ENCODE measurements at places on chromosomes 3 and 15.

DNA sequence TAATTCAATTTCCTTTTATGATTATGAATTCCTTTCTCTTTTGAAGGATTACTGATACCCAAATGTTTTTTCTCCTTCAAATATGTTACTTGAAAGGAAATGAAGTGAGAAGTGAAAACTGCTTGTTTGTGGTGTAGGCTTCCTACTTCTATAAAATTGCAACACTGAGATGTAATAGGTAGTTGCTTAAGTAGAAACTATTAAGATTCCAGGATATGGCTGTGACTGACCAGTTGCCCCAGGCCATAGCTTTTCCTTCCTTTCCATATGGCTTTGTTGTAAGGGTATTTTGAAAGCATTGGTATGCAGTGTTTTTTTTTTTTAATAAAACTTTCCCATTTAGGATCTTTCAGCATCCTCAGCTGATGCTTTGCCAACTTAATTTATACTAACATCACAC lies 28.5 kb downstream of the DNAJC13 start:
- DNase-seq: no peak

DNA sequence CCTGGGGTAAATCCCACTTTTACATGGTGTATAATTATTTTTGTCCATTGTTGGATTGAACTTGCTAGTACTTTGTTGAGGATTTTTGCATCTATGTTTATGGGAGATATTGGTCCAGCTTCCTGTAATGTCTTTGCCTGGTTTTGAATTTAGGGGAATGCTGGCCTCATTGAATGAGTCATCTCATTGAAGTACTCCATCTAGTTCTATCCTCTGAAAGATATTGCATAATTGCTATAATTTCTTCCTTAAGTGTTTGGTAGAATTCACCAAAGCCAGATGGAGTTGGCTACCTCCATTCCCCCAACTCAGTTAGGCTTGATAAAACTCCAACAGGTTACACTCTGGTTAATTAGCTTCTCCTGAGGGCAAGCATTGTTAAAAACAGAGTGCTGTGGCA lies 237.4 kb upstream of the TGFBR2 start:
- no peak for DNase-seq

DNA sequence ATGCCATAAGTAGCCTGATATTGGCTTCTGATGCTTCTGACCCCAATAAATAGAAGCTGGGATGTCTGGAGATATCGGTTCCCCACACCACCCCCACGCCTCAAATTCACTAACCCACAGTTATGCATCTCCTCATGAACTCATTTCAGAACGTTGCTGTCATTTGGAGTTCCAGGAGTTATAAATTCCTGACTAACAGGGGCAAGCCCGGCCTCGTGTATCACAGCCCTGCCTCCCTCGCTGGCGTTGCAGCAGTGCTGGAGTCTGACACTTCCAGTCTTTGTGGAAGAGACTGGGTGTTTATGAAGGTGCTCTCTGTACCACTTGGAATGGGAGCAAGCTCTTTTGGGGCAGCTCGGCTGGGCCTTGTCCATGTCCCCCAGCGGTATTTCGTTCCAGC lies 101.0 kb downstream of the ANP32A start:
- no peak for DNase-seq

GRCh38 chr3:108441518-108441917 lies 68.9 kb downstream of the MYH15 start:
- no peak for DNase-seq

GRCh38 chr15:94476686-94477085 lies 245.3 kb downstream of the MCTP2 start:
- no peak for DNase-seq

- no peak for DNase-seq
These were observed 753.9 kb downstream of the TUSC7 start for GRCh38 chr3:117463276-117464115.

GRCh38 chr3:150299201-150299600 lies 108.9 kb upstream of the TSC22D2 start:
- DNase-seq: no peak

DNA sequence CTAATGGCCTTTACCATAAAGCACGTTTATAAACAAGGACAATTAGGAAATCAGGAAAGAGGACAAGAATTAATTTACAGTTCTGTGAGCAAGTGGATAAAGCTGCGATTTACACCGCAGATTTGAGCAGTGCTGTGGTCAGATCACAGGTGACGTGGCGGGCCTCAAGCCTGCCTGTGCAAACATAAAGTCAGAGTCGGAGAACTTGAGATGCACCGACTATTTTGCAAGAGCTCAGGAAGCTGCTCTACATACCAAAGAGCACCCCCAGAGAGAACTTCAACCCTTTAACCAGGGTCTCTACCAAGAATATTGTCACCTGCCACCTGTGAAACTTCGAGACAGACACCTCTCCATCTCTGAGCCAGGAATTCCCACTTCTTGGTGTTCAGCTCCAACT lies 35.7 kb downstream of the MECOM start:
- DNase-seq: no peak

DNA sequence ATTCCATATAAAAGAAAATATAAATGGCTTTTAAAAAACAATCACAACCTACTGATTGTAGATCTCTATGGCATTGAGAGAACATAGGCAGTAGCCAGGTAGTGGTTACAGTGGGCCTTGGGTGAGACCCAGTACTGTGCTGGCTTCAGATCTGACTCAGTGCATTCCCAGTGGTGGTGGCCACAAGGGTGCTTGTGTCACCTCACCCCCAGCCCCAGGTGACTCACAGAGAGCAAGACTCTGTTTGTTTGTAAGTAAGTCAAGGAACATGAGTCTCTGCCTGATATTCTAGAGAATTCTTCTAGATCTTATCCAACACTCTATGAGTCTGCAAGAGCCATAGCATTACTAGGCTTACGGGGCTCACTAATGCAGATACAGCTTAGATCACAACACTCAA lies 118.8 kb upstream of the AZI2 start:
- no peak for DNase-seq

Measured in progenitor cell of endocrine pancreas (in vitro differentiated cells).